ENCODE measurements at places on chromosomes 11 and 22. TPM values are rescaled to one million over a fixed set of nuclear protein-coding genes. Genes with fewer than 3 reads are reported as not detected.

MS4A6E gene
- total RNA-seq, result not detected

GRCh38 chr22:29149841-29150555, 55.7 kb upstream of the EMID1 start:
- no peaks in the 10 kb centered on the region for H3K36me3 ChIP-seq
- no peak overlapping the region for H3K4me3 ChIP-seq
- peaks cover 25% of the 10 kb centered on the region for H3K27me3 ChIP-seq
- H3K27ac ChIP-seq, result no peak overlapping the region
- DNase-seq, result no peak

- H3K4me1 ChIP-seq, result no peaks in the 10 kb centered on the region
- H3K27me3 ChIP-seq, result peaks cover 3% of the 10 kb centered on the region
- no peaks in the 10 kb centered on the region for H3K36me3 ChIP-seq
- no peak overlapping the region for H3K4me3 ChIP-seq
Measured at GRCh38 chr11:120780239-120780638, 243.7 kb upstream of the TBCEL start.

GRCh38 chr11:117479372-117479771, 151.7 kb downstream of the CEP164 start:
- H3K27ac ChIP-seq, result no peak overlapping the region
- no peaks in the 10 kb centered on the region for H3K36me3 ChIP-seq
- H3K4me3 ChIP-seq, result no peak overlapping the region
- H3K4me1 ChIP-seq, result no peaks in the 10 kb centered on the region

GRCh38 chr11:117716521-117717440, 80.2 kb downstream of the DSCAML1 start:
- H3K27me3 ChIP-seq, result peaks cover 8% of the 10 kb centered on the region
- no peak for DNase-seq
- no peaks in the 10 kb centered on the region for H3K4me1 ChIP-seq
- H3K4me3 ChIP-seq, result no peak overlapping the region
- no peaks in the 10 kb centered on the region for H3K36me3 ChIP-seq
- H3K27ac ChIP-seq, result no peak overlapping the region

PHOX2A gene
- not detected for total RNA-seq

GRCh38 chr11:97937501-97937900, 1083.2 kb upstream of the CNTN5 start:
- no peaks in the 10 kb centered on the region for H3K36me3 ChIP-seq
- H3K27ac ChIP-seq, result no peak overlapping the region
- no peaks in the 10 kb centered on the region for H3K27me3 ChIP-seq
- DNase-seq, result no peak
- H3K4me3 ChIP-seq, result no peak overlapping the region

DNA sequence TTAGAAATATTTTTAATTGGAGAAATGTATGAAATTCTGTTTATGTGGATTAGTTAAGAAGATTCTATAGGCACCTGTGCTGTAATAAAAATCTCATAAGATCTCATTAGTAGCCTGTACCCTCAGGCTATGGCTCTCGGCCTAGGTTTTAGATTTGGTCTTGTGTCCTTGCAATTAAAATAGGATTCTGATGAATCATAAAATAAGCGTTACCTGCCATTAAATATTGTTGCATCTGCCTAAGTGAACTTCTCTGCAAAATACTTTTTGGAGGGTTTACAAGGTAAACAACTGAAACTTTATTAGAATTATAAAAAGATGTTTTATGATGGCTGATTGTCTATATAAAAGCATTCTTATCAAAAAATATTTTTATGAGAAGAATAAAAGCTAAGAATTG, 804.1 kb upstream of the ANO3 start:
- no peaks in the 10 kb centered on the region for H3K27me3 ChIP-seq
- no peaks in the 10 kb centered on the region for H3K36me3 ChIP-seq

DNA sequence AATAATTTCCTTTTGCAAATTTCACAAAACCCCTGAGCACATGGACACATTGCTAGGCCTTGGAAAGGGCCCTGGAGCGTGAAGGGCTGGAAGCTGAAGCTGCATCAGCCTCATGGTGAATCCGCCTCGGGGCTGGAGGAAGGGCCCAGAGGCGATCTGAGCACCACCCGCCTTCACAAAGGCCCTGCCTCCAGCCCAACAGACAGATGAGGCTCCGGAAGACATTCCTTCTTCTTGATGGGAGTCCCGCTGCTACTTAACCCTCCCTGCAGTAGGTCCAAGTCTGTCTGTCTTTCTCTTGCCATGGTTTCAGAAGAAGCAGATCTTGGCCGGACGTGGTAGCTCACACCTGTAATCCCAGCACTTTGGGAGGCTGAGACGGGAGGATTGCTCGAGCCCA, 16.5 kb downstream of the ARRB1 start:
- no peaks in the 10 kb centered on the region for H3K36me3 ChIP-seq
- peaks cover 27% of the 10 kb centered on the region for H3K4me1 ChIP-seq
- no peak overlapping the region for H3K27ac ChIP-seq
